A549 treated with DMSO at 1 μM for 4 hours (cell line): ENCODE measurements at places on chromosomes 7 and 10. TPM values are rescaled to one million over a fixed set of nuclear protein-coding genes. Genes with fewer than 3 reads are reported as not detected.

ADAMTS14 gene
- 0.08 to 0.11 TPM (median 0.08 TPM) in 5 replicates for total RNA-seq

DGKI gene
- 0.15 to 0.38 TPM (median 0.30 TPM) in 5 replicates for total RNA-seq

EPC1 gene
- 18.0 to 21.6 TPM (median 18.0 TPM) in 5 replicates for total RNA-seq

LIPK gene
- total RNA-seq = not detected in 5 replicates

GATA3 gene
- total RNA-seq = 4.8 to 8.2 TPM (median 6.3 TPM) in 5 replicates

TEX47 gene
- total RNA-seq = not detected in 5 replicates

SH3PXD2A gene
- total RNA-seq = 1.7 to 3.2 TPM (median 2.6 TPM) in 5 replicates
